ENCODE measurements at places on chromosomes 7 and 10. TPM values are rescaled to one million over a fixed set of nuclear protein-coding genes. Genes with fewer than 3 reads are reported as not detected.

CYP3A5 gene
- total RNA-seq = not detected

CRHR2 gene
- 1.5 TPM for total RNA-seq

DNA sequence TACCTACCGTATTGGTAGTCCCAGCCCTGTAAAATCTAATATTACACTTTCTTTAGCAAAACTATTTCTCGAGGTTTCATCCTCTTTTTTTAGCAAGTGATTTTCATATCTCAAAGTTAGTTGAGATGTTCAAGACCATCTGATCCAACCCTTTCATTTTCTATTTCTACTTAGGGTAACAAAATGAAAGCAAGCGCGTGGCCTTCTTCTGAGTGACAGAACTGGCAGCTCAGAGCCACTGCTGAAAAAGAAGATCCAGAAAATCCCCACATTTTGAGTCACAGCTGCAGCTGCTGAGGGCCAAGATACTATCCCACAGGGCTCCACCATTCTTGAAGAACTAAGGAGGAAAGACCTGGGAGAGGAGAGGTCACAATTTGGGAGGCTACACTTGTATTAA lies 24.8 kb upstream of the ZNF800 start:
- no peaks in the 10 kb centered on the region for H3K27me3 ChIP-seq
- no peaks in the 10 kb centered on the region for H3K4me1 ChIP-seq
- DNase-seq = no peak
- H3K27ac ChIP-seq = no peak overlapping the region
- H3K36me3 ChIP-seq = no peaks in the 10 kb centered on the region

GRCh38 chr7:124843336-124843735 lies 77.7 kb upstream of the GPR37 start:
- no peak overlapping the region for H3K4me3 ChIP-seq
- DNase-seq = no peak
- H3K27me3 ChIP-seq = no peaks in the 10 kb centered on the region

GRCh38 chr10:119420950-119421875 lies 121.3 kb downstream of the RGS10 start:
- peaks cover 2% of the 10 kb centered on the region for H3K4me1 ChIP-seq
- H3K27me3 ChIP-seq = no peaks in the 10 kb centered on the region
- DNase-seq = no peak
- H3K36me3 ChIP-seq = no peaks in the 10 kb centered on the region
